NCI-H345 (cell line): ENCODE measurements at places on chromosomes 1 and 21.

GRCh38 chr1:56627636-56628039 lies 17.5 kb upstream of the PRKAA2 start:
- no peak for DNase-seq

DNA sequence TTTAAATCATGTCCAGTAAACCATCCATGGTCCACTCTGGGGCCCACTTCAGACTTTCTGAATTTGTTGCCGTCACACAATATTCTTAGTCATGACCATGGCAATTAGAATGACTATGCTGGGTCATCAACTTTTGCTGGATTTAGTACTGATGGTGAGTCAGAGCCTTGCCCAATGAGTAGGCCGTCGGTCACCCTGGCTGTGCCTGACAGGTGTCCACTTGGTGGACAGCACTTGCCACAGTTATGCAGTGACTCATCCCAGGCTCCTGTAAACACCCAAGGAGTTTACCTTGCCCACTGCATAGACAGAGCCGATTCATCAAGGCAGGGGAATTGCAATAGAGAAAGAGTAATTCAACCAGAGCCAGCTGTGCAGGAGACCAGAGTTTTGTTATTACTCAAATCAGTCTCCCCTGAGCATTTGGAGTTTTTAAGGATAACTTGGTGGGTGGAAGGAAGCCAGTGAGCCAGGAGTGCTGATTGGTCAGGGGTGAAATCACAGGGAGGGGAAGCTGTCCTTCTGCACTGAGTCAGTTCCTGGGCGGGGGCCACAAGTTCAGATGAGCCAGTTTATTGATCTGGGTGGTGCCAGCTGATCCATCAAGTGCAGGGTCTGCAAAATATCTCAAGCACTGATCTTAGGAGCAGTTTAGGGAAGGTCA lies 333.8 kb downstream of the PTPRU start:
- no peak for DNase-seq

GRCh38 chr1:173444757-173445156 lies 32.4 kb upstream of the PRDX6 start:
- DNase-seq: no peak

GRCh38 chr1:6996371-6996770 lies 211.1 kb downstream of the CAMTA1 start:
- no peak for DNase-seq

DNA sequence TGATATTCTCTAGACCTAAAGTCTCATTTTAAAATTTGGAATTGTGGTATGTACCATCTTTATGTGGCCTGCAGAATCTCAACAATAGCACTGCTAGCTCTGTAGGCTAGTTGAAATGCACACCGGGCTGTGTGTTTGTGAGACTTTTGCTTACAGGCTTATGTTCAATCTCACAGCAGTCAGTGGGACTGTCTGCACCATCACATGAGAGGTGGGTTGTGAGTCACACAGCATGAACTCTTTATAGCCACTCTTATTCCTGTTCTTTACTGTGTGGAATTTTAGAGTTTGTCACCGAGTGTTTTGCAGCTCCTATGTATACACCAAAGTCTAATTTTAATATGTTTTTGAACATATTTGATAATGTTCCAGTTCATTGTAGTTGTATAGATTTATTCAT lies 74.6 kb downstream of the RASAL2 start:
- no peak for DNase-seq

DNA sequence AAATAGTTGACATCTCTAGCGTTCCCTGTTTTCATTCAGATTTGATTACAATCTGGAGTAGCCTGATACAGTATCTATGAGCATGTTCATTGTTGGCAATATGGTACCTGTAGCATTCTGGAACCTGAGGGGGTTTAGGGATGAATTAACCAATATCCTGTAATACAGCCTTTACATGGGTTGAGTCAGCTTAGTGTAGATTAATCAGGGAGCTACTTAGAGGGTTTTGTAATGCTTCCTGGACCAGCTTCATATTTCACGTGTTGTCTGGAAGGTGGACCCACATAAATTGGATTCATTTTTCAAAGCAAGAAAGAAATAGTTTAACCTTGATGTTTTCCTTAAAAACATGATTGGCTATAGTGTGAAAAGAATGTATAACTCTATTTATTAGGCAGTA lies 3.6 kb downstream of the OTUD3 start:
- DNase-seq: no peak

GRCh38 chr1:181133969-181134418 lies 45.5 kb downstream of the IER5 start:
- no peak for DNase-seq

- no peak for DNase-seq
These were observed 191.1 kb upstream of the FGGY start for GRCh38 chr1:59105548-59106507.

GRCh38 chr1:89890085-89890752 lies 69.4 kb downstream of the LRRC8D start:
- DNase-seq: no peak

DNA sequence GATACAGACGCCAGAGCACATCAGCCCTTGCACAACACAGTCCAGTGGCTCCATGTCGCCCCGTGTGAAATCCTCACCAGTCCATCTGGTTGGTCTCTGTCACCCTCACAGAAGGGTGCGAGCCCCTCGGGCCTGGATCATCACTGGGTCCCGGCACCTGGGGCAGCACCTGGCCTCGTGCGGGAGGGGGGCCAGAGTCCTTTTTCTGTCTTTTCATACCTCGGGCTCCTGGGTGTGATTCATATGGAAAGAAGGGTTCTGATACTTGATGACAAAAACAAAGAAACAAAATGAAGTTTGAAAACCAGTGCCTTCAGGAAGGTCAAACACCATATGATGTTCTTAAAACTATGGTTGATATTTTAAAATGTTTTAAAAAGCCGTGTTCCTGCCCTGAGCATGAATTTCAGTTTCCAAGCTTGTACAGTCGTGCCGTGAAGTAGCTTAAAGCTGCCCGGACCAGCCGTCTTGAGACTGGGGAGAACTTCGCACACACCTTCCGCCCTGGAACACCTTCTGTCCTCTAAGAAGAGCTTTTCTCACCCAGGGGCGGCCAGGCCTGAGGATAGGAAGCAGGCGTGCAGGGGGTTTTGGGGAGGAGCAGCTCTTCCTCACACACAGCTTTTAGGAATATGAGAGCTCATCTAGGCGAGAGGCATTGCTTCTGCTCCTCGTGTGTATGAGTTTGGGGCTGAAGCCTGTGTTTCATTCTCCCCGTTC lies 35.2 kb downstream of the SLC37A1 start:
- DNase-seq: no peak

GRCh38 chr1:199756066-199756465 lies 271.4 kb upstream of the NR5A2 start:
- peak; percentile 10 for DNase-seq

- DNase-seq: no peak
These were observed 54.4 kb downstream of the NIBAN1 start for GRCh38 chr1:184919892-184920291.

DNA sequence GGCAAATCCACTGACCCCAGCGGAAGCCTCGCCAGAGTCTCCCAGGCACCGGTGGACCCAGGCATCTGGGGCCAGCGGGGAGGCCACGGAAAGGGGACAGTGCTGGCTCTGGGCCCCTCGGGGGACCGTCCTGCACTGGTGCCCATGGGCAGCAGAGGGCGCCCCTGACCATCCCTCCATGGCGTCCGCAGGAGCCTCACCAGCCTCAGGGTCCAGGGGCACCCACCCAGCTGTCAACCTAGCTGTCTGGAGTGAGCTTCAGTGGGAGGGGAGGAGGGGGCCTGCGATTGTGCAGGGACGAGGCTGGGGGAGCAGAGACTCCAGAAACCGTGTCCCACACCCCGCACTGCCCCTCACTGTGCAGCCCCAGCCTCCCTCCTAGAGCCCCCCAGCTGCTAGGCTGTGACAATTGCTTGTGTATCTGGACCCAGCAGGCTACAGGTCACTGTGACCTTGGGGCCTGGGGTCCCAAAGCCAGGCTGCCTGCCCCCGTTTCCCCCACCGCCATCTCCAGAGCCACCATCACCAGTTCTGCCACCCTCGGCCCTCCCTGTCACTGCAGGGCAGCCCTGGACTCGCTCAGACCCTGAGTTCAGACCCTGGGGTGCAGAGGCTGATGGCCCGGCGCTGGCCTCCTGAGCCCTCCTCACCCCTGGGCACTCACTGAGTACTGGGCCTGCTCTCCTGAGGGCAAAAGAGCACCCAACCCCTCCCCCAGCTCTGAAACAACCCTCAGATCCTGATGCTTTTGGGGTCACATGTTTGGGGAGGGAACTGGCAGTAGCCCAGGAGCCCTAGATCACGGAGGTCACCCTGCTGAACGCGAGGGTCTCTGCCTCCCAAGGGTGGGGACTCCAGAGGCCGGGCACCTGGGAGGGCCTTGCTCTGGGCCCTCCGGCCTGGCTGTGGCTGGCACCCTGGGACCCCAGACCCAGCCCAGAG lies 10.6 kb upstream of the COL6A1 start:
- DNase-seq: peak; percentile 39

- DNase-seq: no peak
These were observed 140.0 kb downstream of the SLC45A1 start for GRCh38 chr1:8457760-8458381.

DNA sequence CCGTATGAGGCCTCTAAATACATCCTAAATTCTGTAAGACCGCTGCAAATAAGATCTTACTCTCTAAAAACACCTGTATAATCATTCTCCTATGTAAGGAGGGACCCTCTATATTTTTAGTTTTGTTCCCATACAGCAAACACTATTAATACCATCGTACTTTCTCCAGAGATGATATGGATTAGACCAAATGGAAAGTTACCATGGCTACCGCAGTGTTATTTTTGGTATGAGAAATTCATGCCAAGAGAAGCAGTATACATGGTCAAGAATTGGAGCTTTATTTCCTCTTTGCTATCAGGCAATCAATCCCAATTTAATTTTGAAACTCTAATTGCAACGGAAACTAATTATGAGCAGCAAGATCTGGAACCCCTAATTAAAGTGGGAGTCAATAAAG lies 70.0 kb downstream of the BCAR3 start:
- no peak for DNase-seq

DNA sequence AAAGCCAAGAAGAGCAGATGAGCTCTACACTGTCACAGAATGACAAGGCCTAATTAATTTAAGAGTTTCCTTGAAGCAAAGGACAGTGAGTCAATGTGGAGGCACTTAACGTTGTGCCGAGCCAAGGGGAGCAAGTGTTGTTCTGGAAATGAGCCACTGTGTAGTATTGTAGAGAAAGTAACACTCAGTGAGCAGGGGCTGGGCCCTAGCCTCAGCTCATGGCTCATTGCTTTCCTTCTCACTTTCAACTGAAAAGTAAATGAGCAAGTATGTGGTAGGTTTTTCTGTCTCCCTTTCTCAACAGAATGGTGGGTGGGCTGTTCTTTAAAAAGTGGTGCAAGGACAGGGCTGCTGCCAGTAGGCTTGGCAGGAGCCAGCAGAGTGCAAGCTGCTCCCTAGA lies 11.8 kb upstream of the KIAA0040 start:
- peak; percentile 1 for DNase-seq

DNA sequence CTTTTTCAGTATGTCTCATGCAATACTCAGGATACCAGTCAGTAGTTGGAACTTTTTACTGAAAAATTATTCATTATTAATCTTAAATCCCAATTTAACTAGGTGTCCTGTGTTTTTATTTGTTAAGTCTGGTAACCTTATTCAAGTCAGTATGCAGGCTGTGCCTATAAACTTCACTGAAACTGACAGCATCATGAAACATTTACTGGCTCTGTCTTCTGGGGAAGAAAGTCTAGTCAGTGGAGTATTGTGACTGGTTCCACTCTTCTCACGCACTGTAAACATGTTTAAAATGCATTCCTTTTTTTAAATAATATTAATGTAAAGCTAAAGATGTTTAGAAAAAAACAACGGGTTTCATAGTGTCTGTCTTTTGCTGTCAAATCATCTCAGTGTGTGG lies 739.7 kb downstream of the LTN1 start:
- DNase-seq: no peak

DNA sequence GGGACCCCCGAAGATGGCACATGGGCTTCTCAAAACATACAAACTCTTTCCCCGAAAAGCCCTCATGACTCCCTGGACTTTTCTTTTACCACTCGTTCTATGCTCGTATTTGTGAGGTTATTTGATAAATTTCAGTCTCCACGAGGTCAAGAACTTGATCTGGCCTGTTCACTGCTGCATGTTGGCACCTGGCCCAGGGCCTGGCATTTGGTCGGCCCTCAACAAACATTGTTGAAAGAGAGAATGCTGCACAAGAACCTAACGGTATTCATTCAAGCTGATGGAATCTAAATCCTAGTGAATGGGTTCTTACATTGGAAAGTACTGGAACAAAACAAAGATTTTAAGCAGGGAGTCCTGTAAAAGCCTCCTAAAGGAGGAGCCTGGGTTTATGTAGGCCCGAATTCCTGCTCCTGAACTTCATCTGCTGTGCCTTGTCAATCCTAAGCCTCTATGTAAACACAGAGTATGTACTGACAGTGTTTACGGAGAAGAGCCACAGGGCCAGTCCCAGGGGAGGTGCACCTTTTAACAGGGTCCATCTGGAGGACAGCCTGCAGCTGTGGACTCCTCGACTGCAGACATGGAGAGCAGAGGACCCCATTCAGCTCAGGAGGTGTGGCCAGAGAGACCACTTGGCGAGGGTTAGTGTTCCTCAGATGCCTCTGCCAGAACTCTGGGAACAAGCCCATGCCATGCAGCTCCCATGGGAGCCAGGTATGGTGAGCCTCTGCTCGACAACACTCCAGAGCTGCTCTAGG lies 46.9 kb downstream of the L1TD1 start:
- peak; percentile 47 for DNase-seq

DNA sequence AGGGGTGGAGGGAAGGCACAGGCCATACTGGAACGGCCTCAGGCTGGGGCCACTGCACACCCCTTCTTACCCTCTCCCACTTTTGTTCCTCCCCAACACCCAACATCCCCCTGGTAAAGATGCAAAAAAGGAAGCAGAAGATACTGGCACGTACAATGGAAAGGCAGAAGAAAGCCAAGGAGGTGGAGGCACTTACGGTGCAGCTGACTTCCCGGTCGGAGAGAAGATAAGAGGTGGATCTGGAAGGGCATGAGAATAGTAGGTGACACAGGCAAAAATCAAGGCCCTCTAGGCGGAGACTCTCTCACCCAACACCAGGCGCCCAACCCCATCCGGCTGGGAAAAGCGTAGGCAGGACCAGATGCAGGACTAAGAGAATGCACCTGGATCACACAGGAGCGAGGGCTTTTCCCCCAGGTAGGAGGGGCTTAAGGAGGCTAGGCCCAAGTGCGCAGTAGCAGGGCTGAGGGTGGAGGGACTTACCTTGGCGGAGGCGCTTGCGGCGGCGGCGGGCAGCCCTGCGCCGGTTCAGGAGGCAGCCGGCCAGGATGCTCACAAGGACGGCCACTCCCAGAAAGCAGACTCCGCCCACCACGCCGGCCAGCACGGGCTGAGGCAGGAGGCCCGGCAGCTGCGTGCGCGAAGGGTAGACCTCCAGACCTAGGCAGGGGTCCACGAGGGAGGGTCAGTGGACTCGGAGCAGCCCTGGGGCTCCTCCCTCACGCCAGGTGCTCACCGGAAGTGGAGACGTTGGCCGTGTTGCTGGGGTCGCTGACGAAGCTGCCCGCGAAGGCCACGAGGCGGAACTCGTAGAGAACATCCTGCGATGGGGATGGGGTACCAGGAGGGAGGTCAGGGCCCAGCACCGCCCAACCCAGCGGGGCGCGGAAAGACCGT lies 4.1 kb upstream of the TAGLN2 start:
- DNase-seq: no peak
